GM12892 (cell line): ENCODE measurements at places on chromosomes 5 and 9.
A peak's percentile ranks its signal among the peaks of the same experiment; 100 is the strongest.

DNA sequence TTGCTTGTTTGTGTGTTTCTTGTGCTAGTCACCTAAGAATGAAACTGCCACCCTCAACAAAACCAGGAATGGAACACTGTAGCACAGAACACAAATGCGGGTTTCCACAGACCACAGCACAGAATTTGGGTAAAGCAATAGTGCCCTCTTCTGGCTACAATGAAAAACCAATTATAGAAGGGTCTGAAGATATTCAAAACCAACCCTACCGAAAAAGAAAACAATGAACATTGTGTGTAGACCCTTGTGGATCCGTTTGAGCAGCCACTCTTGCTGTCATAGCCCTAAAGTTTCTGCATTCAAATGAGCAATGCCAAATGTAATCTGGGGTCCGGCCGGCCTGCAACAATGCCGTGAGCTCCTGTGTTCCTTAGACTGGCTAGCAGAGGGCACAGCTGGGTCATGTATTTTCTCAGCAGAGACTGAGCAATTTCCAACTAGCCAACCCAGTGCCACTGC lies 8.3 kb upstream of the ENC1 start:
- peak; percentile 31 for DNase-seq

GRCh38 chr5:89847743-89848142 lies 561.8 kb downstream of the CETN3 start:
- no peak for DNase-seq

DNA sequence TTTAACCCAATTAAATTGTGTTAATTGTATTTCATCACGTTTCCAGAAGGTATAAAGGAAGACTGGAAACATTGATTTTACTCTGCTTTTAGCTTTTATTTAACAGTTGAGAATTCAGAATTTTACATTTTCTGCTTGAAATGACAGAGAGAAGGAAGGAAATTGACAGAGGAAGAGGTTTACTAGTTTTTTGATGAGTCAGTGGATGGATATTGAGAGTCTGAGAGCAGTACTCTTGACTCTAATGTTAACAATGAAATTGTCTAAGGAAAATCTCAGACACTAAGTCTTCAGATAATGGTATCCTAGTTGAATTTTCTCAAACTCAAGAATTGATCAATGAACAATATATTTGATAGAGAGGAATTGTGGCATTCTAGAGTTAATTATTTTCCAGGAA lies 60.6 kb downstream of the IPO11 start:
- no peak for DNase-seq

DNA sequence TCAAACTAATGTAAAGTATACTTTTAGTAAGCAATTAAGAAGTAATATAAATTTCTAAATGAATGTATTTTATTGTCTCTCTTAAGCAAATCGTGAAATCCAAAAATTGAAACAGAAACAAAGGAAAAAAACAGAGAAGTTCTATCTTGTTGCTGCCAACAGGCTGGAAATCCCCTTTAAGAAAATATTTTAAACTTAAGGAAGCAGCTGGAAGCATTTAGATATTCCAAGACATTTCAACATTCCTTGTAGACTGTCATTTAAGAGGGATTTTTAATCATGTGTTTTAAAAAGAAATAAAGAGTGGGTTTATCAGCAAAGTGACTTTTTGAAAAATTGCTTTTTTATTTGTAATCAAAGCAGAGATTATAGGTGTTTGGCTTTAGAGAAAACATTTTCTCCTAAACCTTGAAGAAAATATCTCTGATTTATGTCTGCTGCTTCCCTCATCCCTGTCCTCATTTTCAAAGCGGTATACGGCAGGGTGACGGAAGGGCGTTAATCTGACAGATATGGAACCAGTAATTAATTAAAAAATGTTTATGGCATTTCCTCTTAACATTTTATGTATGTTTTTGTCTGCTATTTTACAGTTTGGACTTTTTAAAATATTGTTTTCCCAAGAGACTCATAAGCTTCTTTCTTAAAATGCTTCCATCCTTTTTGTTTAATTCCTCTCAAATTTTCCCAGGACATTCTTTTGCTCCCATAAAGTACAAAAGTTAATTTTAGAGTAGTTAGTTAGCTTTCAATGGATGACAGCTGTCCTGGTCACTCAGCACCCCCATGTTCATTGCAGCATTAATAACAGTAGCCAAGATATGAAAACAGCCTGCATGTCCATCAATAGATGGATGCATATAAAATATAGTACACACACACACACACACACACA lies 245.6 kb downstream of the LURAP1L start:
- DNase-seq: no peak

GRCh38 chr5:76177978-76178377 lies 94.8 kb downstream of the SV2C start:
- no peak for DNase-seq

DNA sequence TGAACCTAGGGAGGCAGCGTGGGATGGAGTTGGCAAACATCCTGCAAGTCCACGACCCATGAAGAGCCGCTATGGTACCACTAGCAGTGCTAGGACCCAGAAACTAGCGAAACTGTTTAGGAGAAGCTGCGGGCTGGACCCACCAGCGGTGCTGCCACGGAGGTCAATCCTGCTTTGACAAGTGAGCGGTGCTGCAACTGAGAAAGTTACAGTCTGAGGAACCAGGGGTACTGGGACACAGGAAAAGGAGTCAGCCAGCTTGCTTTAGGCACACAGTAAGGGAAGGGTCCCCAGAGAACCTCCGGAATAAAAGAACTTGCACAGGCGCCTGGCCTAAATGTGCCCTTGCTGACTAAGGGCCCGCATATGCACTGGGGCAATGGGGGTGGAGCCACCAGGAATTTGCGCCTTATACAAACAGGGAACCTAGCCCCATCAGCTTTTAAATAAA lies 23.6 kb upstream of the ANXA2R start:
- no peak for DNase-seq

GRCh38 chr5:137615171-137615775 lies 116.1 kb upstream of the SPOCK1 start:
- DNase-seq: no peak

DNA sequence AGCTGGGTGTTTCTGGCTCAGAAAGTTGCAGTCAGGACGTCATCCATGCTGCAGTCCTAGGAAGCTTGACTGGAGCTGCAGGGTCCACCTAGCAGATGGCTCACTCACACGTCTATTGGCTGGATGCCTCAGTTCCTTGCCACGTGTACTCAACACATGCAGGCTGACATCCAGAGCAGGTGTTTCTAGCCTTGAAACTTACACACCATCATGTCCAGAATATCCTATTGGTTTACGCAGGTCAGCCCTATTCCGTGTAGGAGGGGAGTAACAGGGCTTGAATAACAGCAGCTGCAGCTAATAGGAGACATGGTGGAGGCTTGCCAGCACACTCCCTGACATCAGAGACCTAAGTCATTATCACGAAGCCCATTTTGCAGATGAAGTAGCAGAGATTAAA lies 473.5 kb downstream of the ACTL7B start:
- DNase-seq: no peak

GRCh38 chr5:78810098-78810920 lies 161.7 kb upstream of the LHFPL2 start:
- no peak for DNase-seq

DNA sequence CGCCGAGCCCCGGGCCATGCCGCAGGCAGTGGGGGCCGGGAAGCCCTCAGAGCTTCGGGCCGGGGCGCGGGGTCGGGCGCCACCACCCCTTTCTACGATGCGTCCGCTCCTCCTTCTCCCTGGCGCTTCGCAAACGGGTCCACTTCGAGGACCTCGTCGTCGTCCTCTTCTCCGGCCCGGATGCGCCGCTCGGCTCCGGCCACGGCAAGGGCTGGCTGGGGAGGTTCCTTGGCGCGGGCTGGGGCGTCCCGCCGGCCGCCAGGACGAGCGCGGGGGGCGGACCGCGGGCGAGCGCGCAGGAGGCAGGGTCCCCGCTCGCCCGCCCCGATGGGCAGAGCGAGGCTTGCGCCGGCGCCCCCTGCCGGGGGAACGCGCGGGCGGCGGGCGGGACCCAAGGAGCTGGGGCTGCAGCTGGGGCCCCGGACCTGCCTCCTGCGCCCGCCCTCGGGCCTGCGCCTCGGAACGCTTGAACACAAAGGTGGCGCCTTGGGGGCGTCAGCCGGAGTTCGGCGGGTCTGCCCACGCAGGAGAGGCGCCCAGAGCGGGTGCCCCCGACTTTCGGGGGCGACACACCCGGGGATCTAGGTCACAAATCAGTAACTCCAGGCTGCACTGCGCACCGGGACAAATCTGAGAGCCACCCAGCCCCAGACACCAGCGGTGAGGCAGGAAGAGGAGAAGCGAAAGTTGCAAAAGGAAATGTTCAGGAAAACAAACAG lies at the start of gene ROR2:
Gene ROR2 (minus strand): TSS at position 283 of the 719 bp plus-strand sequence.
- peak; percentile 56 for DNase-seq

DNA sequence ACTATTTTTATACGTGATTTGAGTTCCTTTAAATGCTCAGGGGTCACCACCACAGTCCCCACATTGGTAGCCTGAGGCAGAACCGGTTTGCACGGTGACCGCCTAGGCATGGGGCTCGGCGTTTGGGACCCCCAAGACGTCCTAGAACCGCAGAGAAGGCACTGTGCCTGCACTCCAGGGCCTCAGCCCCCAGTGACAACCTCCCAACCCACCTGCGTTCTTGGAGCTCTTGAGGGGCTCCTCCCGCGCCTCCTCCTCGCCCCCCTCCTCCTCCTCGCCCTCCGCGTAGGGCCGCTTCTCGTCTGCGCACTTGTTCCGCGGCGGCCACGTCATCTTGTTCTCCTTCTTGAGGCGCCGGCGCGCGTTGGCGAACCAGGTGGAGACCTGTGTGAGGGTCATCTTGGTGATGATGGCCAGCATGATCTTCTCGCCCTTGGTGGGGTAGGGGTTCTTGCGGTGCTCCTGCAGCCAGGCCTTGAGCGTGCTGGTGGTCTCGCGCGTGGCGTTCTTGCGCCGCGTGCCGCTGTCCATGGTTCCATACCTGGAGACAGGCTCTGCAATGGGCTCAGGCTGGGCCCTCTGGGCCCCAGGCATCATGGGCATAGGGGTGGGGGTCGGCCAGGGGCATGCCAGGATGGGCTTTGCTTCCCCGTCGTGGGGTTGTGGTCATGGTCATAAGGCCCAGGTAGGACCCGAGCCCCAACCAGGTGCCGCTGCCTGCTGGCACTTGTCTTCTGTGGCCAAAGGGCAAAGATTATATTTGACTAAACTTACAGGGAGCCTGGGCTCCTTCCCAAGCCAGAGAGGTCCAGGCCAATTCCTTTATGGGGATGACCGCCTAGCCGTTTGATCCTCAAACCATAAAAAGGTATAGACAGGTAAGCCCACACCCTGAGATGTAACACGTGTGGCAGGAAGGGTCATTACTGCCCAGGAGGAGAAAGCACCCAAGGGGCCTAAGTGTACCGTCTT lies 3.1 kb downstream of the IRX4 start:
- no peak for DNase-seq

- no peak for DNase-seq
Observed at GRCh38 chr9:79020276-79020675, 551.5 kb upstream of the TLE4 start.

DNA sequence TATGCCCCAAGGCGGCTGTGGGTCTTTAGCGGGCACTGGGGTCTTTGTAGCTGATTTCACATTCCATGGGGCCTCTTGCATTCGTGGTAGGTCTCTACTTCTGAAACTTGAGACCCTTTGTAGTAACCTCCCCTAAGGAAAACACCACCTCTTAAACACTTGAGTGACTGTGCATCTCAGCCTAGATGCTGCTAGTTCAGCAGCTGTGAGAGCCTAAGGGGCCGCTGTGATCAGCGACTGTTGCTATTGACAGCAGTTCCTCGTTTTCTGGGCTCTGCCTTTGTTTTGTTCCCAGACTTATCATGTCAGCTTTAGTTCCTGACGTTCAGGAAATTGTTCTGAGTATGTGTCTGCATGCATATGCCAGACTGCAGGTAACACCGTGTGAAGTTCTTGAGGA lies 171.2 kb downstream of the HSPA4 start:
- no peak for DNase-seq

DNA sequence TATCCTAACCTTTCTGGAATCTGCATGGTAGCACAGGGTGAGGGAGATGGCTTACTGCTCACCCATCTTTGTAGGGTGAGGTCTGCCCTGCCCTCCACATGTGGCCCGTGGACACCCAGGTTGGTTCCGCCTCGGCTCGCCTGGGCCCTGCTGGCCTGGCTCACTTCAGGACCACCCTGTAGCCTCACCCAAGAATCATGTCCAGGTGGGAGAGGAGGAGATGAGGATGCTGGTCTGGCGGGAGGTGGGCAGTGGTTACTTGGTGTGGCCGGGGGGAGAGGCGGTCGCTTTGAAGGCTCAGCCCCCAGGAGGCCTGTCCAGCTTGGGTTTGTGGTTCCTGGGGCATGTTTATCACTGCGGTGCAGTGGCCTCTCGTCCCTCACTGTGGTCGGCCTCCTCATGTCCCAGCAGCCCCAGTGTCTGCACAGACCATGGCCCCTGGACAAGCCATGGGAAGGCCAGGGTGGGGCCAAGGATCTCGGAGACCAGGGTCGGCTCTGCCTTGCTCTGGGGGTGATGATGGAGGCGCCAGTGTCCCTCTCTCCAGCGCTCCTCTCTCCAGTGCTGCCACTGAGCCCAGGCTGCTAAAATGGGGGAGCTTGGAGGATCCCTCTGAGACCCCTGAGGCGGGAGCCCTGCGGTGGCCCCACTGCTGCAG lies 4.6 kb downstream of the OBP2B start:
- DNase-seq: no peak

- DNase-seq: no peak
Observed at GRCh38 chr5:93583768-93584595, 960 bp downstream of the NR2F1 start.

DNA sequence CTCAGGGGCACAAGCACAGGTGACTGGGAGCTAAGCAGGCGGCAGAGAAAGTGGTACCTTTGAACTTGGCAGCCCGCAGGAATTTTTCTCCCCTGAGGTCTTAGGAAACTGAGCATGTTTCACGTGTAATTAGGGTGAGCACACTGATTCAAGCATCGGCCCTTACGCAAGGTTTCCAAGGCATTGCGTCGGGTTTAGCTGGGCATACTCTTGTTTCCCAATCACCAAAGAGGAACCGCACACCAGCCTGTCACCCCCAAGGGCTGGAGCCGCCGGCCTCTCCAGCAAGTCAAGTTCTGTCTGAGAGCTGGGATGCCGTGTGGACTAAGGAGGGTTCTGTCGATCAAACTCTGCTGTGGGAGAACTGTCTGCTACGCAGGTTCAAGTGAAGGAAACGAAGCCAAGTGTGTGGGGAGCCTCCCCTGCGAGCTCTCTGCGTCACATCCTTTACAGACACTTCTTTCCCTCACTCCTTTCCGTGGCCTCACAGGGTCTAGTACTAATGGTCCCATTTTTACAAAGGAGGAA lies 53.0 kb downstream of the ERGIC1 start:
- no peak for DNase-seq
